ENCODE measurements at places on chromosomes 13 and 19.

DNA sequence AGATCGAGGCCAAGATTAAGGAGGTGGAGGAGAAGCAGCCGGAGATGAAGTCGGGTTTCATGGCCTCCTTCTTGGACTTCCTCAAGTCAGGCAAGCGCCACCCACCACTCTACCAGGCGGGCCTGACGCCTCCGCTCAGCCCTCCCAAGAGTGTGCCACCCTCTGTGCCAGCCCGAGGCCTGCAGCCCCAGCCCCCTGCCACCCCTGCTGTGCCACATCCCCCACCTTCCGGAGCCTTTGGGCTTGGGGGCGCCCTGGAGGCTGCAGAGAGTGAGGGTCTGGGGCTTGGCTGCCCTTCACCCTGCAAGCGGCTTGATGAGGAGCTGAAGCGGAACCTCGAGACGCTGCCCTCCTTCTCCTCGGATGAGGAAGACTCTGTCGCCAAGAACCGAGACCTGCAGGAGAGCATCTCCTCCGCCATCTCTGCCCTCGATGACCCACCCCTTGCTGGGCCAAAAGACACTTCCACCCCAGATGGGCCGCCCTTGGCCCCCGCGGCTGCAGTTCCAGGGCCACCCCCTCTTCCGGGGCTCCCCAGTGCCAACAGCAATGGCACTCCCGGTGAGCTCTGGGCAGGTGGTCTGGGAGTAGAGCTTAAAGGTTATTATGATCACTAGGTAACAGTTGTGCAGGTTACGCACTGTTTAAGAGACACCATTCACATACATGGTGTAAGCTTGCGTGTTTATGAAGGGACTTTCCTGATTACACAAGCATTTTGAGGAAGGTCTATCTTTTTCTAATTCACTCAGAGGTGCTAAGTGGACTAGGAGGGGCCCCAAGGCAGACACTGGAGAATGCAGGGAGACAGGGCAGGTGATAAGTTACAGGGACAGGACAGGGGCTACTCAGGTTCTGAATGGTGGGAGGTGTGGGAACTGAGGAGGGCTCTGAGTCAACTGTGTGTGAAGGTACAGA is 8.7 kb downstream of the PRR12 start:
- no peak for DNase-seq

DNA sequence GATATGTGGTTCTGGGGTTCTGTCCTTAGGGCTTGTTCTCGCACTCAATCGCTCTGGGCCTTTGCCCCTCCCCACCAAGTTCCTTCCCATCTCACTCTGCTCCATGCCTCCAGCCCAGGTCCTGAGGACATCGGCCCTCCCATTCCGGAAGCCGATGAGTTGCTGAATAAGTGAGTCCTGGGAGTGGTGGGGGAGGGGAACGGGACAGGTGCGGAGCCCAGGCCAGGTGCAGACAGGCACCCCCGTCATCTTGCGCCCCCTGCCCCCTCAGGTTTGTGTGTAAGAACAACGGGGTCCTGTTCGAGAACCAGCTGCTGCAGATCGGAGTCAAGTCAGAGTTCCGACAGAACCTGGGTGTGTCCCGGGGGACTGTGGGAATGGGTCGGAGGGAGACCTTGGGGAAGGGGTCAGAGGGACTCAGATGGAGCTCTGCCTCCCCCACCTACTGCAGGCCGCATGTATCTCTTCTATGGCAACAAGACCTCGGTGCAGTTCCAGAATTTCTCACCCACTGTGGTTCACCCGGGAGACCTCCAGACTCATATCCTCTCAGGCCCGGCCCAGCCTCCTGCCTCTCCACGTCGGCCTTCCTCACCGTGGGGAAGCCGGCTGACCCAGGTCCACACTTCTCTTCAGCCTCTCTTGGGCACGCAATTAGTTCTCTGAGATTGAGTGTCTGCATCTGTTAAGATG is 10.1 kb downstream of the FUZ start:
- DNase-seq, result no peak

GRCh38 chr13:51924756-51925544 is 63.2 kb downstream of the CCDC70 start:
- no peak for DNase-seq

DNA sequence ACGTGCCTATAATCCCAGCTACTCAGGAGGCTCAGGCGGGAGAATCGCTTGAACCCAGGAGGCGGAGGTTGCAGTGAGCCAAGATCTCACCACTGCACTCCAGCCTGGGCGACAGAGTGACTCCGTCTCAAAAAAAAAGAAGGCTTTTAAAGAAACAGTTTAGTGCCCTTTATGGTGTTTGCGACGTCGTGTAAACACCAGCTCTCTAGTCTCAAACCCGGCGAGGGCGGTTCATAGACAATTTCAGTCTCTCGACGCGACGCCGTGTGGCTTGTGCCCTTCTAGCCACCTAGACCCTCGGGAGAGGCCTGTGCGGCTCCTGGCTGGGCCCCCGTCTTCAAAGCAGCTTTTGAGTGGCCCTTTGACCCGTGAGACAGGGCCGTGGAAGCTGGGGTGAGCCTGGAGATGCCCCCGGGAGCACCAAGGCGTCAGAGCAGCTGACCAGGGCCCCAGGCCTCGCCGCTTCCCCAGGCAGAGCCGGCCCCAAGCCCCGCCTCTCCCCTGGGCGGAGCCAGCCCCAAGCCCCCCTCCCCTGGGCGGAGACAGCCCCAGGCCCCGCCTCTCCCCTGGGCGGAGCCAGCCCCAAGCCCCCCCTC is 5.0 kb upstream of the MADCAM1 start:
- DNase-seq, result no peak

- no peak for DNase-seq
These were observed 2358.5 kb upstream of the PCDH20 start for GRCh38 chr13:63774133-63774532.

- no peak for DNase-seq
These were observed 999.4 kb downstream of the UQCRFS1 start for GRCh38 chr19:28213470-28214082.

DNA sequence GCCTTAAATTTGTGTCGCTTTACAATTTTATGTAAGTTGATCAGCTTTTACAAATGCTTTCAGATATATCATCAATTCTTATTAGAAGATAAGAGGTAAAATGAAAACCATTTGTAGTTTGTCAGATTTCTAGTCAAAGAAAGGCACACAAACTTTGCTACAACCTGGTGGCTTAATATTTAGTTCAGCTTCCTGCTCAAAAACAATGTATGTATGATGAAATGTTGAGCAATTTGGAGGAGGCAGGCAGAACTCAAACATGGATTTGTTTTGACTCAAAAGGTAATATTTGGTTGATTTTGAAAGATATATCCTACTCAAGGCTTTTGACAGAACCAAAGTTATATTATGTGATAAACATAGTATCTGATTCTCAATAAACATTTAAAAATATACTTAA is 24.2 kb downstream of the NEK5 start:
- no peak for DNase-seq

DNA sequence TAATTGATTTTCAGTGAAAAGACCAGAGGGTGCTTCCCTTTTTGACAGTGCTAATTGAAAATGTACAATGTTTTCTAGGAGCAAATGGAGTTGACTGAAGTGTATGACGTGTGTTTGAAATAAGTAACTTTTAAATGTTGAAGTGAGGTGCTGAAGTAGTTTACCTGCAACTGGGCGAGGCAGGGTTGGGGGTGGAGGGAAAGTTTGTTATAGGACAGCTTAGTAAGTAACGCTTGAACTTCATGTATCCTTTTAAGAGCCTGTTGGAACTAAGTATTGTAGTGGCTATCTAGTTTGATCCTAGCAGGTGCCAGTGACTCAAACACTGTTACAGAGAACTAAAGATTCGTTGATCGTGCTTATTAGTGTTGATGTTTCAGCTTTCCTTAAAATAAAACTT is 5.9 kb downstream of the SLAIN1 start:
- no peak for DNase-seq

- DNase-seq, result no peak
These were observed 1287.7 kb downstream of the SLITRK5 start for GRCh38 chr13:88958821-88959220.
